GM06990 (cell line): ENCODE measurements at places on chromosomes 13 and 19.

- DNase-seq: no peak
Measured at GRCh38 chr13:112963641-112964040, 5.4 kb upstream of the MCF2L start.

DNA sequence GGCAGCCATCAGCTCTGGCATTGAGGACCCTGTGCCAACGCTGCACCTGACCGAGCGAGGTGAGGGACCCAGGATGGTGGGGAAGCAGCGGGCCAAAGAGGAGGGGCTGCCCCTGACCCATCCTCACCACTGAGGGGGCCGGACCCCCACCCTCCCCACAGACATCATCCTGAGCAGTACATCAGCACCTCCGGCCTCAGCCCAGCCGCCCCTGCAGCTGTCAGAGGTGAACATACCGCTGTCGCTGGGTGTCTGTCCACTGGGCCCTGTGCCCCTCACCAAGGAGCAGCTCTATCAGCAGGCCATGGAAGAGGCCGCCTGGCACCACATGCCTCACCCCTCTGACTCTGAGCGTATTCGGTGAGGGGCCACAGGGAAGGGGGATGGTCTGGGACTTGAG lies 7.3 kb downstream of the LENG1 start:
- DNase-seq: no peak

- peak; percentile 61 for DNase-seq
Measured at GRCh38 chr19:38433268-38433733, at the start of gene RYR1. TSS of gene RYR1 (plus strand) at chr19:38433691. CDS start at chr19:38433830, 139 bp downstream.

- no peak for DNase-seq
Measured at GRCh38 chr13:111259058-111259457, 61.4 kb upstream of the TEX29 start.

DNA sequence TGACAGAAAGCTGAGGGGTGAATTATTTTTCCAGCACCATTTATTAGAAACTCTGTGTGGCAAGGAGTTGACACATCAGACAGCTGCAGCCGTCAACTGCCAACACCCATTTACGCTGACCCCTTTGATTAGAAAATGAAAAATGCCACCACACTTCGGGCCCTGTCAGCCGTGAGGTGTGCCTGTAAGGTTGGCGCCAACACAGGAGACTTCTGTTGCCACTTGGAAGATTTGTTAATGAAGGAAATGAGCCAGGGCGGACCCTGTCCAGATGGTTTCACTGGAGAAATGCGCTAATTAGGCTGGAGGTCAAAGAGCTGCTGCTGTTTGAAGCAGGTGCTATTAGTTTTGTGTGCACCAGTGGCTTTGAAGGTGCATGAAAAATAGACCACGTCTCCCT lies 297.5 kb downstream of the MTUS2 start:
- no peak for DNase-seq

- DNase-seq: no peak
Measured at GRCh38 chr19:50534478-50534877, 20.8 kb upstream of the ASPDH start.

DNA sequence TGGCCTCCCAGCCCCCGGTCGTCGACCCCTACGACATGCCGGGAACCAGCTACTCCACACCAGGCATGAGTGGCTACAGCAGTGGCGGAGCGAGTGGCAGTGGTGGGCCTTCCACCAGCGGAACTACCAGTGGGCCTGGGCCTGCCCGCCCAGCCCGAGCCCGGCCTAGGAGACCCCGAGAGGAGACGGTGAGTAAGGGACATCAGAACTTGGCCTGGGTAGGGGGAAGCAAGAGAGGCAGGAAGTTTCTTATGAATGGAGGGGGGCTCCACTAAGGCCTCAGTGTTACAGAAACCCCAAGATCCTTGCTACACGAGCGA lies 2.9 kb downstream of the FOSB start:
- no peak for DNase-seq

GRCh38 chr19:18898607-18899408 lies 2.9 kb upstream of the CERS1 start:
- no peak for DNase-seq

DNA sequence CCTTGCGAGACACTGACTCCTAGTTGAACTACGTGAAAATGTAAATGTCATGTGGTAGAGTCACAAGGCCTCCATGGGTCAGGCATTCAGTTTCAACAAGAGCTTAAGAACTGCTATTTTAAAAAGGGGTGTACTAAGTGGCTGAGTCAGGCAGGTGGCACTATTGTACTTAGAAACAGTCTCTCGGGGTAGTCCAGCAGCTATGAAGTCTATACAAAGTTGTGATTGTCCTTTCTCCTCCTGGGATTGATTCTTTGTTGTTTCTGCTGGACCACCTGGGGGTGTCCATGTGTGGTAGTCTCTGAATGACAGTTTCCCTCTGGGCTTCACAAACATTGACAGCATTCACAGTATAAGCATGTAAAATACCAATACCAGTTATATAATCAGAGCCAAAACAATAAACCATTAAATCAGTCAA lies 33.0 kb downstream of the UGGT2 start:
- DNase-seq: no peak

DNA sequence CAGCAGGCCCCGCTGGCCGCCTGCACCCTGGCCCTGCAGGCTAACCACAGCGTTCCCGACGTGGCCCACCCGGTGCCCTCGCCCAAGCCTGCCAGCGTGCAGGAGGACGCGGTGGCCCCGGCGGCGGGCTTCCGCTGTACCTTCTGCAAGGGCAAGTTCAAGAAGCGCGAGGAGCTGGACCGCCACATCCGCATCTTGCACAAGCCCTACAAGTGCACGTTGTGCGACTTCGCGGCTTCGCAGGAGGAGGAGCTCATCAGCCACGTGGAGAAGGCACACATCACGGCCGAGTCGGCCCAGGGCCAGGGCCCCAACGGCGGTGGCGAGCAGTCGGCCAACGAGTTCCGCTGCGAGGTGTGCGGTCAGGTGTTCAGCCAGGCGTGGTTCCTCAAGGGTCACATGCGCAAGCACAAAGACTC lies 72.1 kb downstream of the ZNF536 start:
- no peak for DNase-seq

DNA sequence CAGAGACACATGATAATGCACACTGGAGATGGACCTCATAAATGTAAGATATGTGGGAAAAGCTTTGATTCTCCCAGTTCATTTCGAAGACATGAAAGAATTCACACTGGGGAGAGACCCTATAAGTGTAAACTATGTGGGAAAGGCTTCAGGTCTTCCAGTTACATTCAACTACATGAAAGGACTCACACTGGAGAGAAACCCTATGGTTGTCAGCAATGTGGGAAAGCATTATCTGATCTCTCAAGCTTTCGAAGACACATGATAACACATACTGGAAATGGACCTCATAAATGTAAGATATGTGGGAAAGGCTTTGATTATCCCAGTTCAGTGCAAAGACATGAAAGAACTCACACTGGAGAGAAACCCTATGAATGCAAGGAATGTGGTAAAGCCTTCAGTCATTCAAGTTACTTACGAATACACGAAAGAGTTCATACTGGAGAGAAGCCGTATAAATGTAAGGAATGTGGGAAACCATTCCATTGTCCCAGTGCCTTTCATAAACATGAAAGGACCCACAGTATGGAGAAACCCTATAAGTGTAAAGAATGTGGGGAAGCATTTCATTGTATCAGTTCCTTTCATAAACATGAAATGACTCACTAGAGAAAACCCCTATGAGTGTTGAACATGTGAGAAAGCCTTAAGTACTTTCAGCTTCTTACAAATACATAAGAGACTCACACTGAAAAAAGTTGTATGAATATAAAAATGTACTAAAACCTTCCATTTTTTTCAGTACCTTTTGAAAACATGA lies 14.7 kb downstream of the ZNF441 start:
- DNase-seq: no peak

- DNase-seq: no peak
Measured at GRCh38 chr19:33865306-33865705, 68.6 kb downstream of the KCTD15 start.

DNA sequence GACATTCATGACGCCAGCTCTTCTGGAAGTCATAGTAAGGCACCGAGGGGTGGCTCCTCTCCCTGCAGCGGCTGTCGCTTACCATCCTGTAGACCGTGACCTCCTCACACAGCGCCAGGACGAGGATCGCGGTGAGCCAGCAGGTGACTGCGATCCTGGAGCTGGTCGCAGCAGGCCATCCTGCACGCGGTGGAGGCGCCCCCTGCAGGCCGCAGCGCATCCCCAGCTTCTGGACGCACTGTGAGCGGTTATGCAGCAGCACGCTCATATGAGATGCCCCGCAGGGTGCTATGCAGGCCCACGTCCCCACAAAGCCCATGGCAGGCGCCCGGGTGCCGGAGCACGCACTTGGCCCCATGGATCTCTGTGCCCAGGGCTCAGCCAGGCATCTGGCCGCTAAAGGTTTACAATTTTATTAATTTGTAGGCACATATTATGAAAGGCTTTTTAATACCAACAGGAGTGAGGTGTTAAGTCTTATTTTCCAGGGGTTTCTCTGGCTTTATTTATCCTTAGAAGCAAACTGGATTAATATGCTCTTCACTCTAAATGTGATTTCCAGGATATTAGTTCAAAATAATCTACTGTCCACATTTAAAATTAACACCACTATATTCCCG lies 35.6 kb upstream of the PSPC1 start:
- peak; percentile 26 for DNase-seq

- peak; percentile 66 for DNase-seq
Measured at GRCh38 chr13:43240278-43240677, 216.9 kb downstream of the DNAJC15 start.

- no peak for DNase-seq
Measured at GRCh38 chr13:30585748-30586262, 31.9 kb upstream of the USPL1 start.

- DNase-seq: no peak
Measured at GRCh38 chr13:90447034-90447733, 900.3 kb upstream of the MIR17HG start.

DNA sequence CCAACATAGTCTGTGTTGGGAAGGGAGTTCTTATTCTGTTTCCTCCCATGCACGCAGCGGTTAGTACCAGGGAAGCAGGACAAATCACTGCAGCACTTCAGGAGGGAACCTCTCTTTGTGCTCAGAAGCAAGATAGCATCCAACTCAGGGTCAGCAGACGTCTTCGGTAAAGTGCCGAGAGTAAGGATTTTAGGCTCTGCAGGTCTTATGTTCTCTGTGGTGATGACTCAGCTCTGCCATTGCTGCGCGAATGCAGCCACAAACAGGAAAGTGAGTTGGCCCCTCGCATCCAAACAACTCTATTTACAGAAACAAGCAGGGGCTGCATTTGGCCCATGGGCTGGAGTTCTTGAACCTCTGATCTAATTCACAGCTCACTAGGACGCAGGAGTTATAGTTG lies 122.1 kb upstream of the SPATA13 start:
- DNase-seq: no peak

DNA sequence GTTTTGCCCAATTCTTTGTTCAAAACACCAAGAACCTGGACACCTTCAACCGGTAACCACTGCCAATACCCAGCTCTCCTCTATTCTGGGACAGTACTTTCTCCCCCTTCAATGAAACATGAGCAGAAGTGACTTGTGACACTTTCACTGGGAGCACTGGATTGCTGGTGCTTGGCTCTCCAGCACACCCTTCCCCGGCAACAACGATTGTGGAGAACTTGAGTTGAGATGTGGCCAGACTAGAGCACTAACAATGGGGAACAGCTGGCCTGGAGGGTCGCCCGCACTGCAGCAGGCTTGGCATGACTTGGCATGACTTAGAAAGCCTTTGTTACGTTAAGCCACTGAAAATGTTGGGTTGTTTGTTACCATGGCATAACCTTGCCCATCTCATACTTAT lies 7.5 kb upstream of the B3GLCT start:
- DNase-seq: no peak
